Fibroblast of upper back skin (primary cell): ENCODE measurements at places on chromosomes 6 and 20.

- DNase-seq: no peak
Observed at GRCh38 chr20:35887393-35888064, 66.8 kb downstream of the SCAND1 start.

- DNase-seq: no peak
Observed at GRCh38 chr20:63940071-63940471, 16.1 kb downstream of the UCKL1 start.

- DNase-seq: no peak
Observed at GRCh38 chr6:64266351-64266821, 630.8 kb downstream of the PHF3 start.

DNA sequence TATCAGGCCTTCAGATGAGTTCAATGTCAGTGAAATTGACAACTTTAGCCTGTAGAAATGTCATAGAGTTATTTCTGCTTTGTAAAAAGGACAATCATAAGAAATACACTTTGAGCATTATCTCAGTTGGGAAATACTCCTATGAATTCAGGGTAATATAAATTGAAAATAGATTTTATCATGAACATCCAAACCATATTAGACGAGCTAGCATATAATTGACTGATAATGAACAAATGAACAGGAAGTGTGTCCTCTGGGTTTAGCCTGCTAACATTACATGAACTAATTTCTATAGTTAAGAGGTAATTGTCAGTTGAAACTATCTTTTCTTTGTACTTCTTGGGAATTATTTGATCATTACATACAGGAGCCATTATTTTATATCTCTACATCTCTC, 469.0 kb upstream of the RNF217 start:
- DNase-seq: no peak

GRCh38 chr6:115863211-115863610, 197.5 kb downstream of the FRK start:
- DNase-seq: no peak

DNA sequence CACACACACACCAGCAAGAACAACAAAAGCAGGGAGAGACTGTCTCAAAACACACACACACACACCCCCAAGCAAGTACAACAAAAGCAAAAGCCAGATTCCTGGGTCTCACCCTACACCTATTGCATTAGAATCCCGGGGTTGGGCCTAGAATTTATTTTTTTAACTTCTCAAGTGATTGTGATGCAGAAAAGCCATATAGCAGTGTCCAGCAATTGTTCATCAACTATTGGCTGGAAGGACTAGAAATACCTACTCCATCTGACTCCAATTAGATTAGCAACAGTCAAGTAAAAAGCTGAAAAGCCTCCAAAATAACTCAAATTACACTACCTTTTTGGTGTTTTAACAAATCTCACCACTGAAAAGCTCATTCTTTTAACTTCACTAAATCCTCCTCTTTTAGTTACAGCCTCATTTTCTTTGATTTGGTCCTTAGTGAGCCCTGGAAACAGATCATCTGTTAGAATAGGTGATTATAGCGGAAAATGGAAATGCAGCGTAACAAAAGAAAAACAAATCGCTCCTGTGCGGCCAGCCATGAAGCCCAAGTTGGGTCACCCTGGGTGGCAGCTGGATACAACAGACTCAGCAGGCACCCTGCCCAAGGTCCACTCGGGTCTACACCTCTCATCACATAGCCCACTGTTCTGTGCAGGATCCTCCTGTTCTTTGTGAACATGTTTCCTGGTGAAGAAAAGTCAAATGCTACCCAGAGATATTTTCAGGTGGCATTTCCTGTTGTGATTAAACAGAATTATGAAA, 38.7 kb downstream of the STAU1 start:
- peak; percentile 6 for DNase-seq

DNA sequence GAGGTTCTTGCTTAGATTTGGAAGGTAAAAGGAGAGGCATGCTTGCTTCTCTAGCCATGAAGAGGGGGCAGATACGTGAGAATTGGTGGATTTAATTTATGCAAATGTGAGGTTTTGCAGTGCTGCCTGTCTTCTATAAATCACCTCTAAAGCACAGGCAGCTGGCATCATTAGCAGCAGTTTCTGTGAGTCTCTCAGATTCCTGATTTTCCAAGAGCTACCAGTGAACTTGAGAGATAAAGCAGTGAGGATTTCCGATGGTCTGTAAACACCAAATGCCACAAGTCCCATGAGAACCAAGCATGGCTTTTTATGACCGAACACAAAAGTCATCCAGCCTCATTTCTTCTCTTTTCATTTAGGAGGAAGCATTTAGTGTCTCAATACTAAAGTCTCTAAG, 3.2 kb upstream of the SIRPB2 start:
- DNase-seq: no peak

GRCh38 chr20:49989234-49990065, 6.7 kb downstream of the SNAI1 start:
- DNase-seq: peak; percentile 91

GRCh38 chr6:156589281-156589680, 187.9 kb upstream of the ARID1B start:
- DNase-seq: peak; percentile 90

- no peak for DNase-seq
Observed at GRCh38 chr6:35094183-35094582, 47.0 kb downstream of the TCP11 start.

DNA sequence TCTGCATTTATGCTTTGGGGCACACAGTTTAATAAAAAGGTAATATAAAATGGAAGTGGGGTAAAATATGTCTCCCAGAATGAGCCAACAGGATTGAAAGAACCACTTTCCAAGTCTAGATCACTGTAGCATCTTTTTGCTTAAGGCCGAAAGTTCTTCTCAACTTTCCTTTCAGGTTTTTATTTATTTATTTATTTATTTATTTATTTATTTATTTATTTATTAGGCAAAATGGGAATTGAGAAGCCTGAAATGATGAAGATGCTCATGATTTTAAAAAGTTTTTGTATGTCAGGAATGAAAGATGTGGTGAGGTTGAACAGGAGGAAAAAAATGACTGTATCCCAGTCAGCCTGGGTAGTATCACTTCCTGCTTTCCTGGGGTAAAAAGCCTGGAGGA, 24.0 kb downstream of the TSHZ2 start:
- DNase-seq: no peak
